Cardiac fibroblast (primary cell): ENCODE measurements at places on chromosomes 11 and 22.
A peak's percentile ranks its signal among the peaks of the same experiment; 100 is the strongest.

GRCh38 chr11:74636630-74637184 is 44.3 kb downstream of the POLD3 start:
- DNase-seq, result peak; percentile 92

DNA sequence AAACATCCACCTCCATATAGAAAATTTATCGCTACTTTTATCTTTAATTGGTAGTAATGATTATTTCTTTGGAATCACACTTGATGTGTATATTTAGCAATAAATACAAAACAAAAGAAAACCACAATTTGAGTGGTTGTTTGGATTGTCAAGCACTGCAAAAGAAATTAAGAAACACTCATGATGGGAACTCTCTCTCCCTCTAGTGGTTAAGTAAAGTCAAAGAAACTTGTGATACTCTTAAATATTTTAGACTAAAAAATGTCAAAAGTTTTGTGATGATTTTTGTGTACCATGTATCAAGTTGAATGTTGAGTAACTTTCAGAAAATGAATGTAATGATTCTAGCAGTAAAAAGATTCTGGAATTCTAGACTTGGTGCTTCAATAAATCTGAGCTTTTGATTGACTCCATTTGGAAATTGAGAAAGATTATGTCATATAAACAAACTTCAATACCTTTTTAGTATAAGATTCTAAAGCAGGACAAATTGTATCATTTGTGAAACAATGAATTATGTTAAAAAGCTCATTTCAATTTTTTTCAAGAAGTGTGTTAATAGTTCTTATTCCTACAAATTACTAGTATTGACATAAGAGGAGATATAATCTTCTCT is 20.8 kb downstream of the MUC15 start:
- peak; percentile 31 for DNase-seq

- no peak for DNase-seq
These were observed 247.6 kb downstream of the CADM1 start for GRCh38 chr11:115256397-115257197.

DNA sequence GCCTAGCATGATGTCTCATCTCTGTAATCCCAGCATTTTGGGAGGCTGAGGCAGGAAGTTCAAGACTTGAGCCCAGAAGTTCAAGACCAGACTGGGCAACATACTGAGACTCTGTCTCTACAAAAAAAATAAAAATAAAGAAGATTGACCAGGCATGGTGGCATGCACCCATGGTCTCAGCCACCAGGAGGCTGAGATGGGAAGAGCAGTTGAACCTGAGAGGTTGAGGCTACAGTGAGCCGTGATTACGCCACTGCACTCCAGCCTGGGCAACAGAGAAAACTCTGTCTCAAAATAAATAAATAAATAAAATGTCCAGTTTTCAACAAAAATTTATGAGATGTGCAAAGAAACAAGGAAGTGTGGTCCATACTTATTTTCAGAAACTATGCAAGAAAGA is 28.3 kb downstream of the EFCAB6 start:
- no peak for DNase-seq

GRCh38 chr22:25114369-25115362 is 85.0 kb upstream of the CRYBB3 start:
- DNase-seq, result no peak
